Cardiac muscle cell (in vitro differentiated cells and primary cell): ENCODE measurements at places on chromosomes 2 and 18. TPM values are rescaled to one million over a fixed set of nuclear protein-coding genes. Genes with fewer than 3 reads are reported as not detected.
A peak's percentile ranks its signal among the peaks of the same experiment; 100 is the strongest.

Gene VAMP5
- 6.7 and 7.7 TPM in 2 replicates for total RNA-seq

DNA sequence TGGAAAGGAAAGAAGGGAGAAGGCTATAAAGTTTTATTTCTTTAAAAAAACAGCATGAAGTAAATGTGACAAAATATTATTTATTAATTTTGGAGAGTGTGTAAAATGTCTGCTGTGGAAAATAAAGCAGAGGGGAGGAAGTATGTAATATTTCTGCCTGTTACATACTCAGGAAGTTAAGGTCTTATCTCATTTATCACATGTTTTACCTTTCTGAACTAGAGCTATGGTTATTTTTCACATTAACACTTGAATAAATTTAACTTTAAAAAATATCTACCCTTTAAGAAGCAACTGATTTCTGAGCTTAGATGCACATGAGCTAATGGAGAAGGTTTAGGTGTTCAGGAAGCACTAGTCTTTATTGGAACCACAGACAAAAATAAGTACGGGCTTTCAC, 148.3 kb downstream of the GRB14 start:
- H3K36me3 ChIP-seq, result no peaks in the 10 kb centered on the region
- no peaks in the 10 kb centered on the region for H3K4me1 ChIP-seq
- no peak overlapping the region for H3K27ac ChIP-seq
- H3K27me3 ChIP-seq, result no peaks in the 10 kb centered on the region
- DNase-seq, result no peak

- DNase-seq, result no peak
- H3K27ac ChIP-seq, result no peak overlapping the region
- H3K36me3 ChIP-seq, result no peaks in the 10 kb centered on the region
Observed at GRCh38 chr2:3291113-3291512, 86.5 kb downstream of the EIPR1 start.

Gene PLCL1
- 4.9 and 9.0 TPM in 2 replicates for total RNA-seq

DNA sequence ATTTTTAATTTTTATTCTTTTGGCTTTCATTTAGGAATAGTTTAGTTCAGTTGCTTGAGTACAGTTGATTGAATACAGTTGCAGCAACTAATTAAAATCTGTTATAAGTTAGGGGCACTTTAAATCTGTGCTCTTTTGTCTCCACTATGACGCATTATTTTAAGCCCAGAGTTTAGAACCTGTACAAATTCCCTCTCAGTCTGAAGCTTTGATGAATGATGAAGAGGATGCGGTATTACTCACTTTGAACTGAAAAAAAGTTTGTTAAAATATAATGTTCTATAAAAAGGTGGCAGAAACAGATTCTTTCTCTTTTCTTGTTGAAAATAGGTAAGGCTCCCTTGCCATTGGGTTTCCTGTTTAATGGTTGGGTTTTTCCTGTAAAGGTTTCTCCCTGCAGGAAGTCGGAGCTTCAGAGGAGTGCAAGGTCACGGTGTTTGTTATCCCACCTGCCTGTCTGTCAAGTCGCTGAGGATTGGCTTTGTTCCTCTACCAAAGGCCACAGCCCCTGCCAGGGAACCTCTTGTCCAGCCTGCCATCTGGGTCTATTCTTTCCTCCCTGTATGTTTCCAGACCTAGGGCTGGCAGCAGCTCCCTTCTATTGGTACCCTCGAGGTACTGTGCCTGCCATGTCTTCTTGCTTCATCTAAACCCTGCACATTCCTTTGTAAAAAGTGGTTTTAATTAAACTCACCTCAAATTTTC, 43.8 kb upstream of the FN1 start:
- no peaks in the 10 kb centered on the region for H3K27me3 ChIP-seq
- H3K36me3 ChIP-seq, result no peaks in the 10 kb centered on the region
- no peak overlapping the region for H3K27ac ChIP-seq
- H3K4me3 ChIP-seq, result no peak overlapping the region
- DNase-seq, result no peak
- no peaks in the 10 kb centered on the region for H3K4me1 ChIP-seq

Gene TMEM169
- total RNA-seq, result 1.2 and 1.8 TPM in 2 replicates

Gene CYP1B1
- total RNA-seq, result 0.18 TPM in 1 of 2 replicates, not detected in the other

- no peaks in the 10 kb centered on the region for H3K4me1 ChIP-seq
- no peak overlapping the region for H3K27ac ChIP-seq
- DNase-seq, result no peak
Observed at GRCh38 chr2:7749895-7750559, 832.8 kb downstream of the RNF144A start.

DNA sequence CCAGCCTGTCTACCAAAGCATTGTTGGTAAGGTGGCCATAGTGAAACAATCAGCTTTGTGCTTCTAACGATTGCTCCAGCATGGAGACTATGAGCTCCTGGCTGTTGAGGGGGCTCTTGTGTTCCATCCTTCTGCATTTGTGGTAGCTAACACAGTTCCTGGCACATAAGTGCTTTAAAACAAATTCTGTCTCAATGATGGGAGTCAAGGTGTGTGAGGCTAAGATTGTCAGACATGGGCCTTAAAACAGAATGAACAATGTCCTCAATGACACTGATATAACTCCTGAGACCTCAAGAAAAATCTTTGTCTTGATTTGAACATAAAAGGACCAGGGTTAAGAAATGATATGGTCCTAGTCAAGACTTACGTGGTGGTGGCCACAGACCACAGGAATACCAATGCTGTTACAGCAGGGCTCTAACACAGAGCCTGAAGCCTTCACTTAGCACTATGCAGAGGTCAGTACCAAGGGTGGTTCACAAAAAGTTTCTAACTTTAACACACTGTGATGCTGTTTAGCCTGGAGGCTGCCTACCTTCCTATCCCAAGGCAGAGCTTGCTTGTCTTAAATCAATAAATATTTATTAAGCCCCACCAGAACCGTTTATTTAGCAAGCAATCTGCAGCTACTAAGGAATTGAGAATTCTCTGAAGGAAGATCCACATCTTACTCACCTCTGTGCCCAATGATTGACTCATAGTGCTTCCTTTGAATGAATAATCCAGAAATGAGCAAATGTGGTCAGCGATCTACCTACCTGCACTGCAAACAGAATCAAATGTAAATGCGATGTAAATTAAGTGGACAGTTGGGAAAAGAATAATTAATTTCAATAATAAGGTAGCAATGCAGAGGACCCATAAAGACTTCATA, 35.1 kb downstream of the EVA1A start:
- H3K4me1 ChIP-seq, result no peaks in the 10 kb centered on the region
- H3K36me3 ChIP-seq, result no peaks in the 10 kb centered on the region
- no peak overlapping the region for H3K27ac ChIP-seq
- H3K4me3 ChIP-seq, result no peak overlapping the region

DNA sequence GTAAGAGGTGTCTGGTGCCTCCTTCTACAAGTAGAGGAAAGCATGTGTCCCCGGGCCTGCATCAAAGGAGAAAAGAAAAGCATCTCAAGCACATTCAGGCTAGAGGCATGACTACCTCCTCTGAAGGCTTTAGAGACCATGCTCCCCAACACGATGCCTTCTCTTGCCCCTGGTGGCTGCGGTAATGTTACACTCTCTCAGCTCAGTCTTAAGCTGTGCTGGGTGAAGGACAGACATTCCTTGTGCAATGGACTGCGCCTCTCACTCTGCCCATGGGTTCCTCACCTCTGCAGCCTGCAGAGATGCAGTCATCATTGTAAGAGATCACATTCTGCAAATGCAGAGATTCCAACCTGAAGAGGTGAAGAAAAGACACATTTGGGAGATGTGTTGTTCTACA, 148.2 kb upstream of the HNRNPA3 start:
- no peaks in the 10 kb centered on the region for H3K36me3 ChIP-seq
- H3K27me3 ChIP-seq, result peaks cover 10% of the 10 kb centered on the region
- no peak for DNase-seq
- H3K27ac ChIP-seq, result no peak overlapping the region
- no peaks in the 10 kb centered on the region for H3K4me1 ChIP-seq

Gene ONECUT2
- 0.03 and 0.04 TPM in 2 replicates for total RNA-seq

Gene MYO3B
- not detected in 2 replicates for total RNA-seq

GRCh38 chr2:151770995-151771394, 36.7 kb upstream of the NEB start:
- peaks cover 2% of the 10 kb centered on the region for H3K36me3 ChIP-seq
- H3K27ac ChIP-seq, result no peak overlapping the region
- no peak overlapping the region for H3K4me3 ChIP-seq
- DNase-seq, result no peak
- H3K4me1 ChIP-seq, result no peaks in the 10 kb centered on the region

GRCh38 chr2:1658394-1659151, 85.7 kb downstream of the PXDN start:
- H3K27me3 ChIP-seq, result no peaks in the 10 kb centered on the region
- H3K36me3 ChIP-seq, result peaks cover 14% of the 10 kb centered on the region
- no peak overlapping the region for H3K27ac ChIP-seq

DNA sequence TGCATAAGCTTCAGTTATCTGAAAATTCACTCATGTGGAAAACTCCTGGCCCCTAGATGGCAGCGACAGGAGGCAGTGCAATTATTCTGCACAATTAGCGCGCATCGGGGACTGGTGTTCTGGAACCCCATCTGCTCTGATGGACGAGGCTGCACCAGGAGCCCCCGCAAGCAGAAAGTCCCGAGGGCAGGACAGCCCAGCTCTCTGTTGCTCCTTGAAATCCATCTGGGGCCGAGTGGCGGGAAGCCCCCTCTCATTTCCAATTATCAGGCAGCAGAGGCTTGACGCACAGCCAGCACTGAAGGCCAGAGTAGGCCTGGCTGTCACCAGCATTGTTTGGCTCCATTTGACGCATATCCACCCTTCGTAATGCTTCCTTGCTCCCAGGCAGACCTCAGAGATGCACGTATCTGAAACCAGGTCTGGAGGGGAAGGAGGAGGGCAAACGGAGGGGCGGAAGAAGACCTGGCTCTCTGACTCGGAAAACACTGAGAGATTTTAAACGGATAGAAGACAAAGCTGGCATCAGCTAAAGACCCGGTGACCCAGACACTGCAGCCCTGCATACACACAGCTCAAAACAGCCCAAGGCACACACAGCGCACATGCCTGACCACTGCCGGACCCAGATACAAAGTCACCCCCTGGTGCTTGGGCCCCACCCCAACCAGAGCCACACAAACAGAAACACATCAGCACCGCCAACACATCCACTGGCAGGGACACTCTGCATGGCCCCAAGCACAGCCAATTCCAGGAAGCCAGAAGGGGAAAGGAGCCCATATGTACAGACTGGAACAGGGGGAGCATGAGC, 69.8 kb downstream of the TNS1 start:
- H3K27ac ChIP-seq, result no peak overlapping the region
- peak; percentile 53 for DNase-seq
- H3K4me1 ChIP-seq, result peaks cover 52% of the 10 kb centered on the region
- H3K27me3 ChIP-seq, result no peaks in the 10 kb centered on the region
- H3K36me3 ChIP-seq, result no peaks in the 10 kb centered on the region
- no peak overlapping the region for H3K4me3 ChIP-seq

Gene TGFA
- 0.21 and 4.6 TPM in 2 replicates for total RNA-seq
